ENCODE measurements at places on chromosomes 3 and 15. TPM values are rescaled to one million over a fixed set of nuclear protein-coding genes. Genes with fewer than 3 reads are reported as not detected.

Gene LRRIQ4
- total RNA-seq, result not detected

Gene CADPS
- total RNA-seq, result not detected

Gene GHSR
- total RNA-seq, result not detected

Gene CEP19
- 0.81 TPM for total RNA-seq

Gene SHC4
- 1.3 TPM for total RNA-seq

Gene HDGFL3
- total RNA-seq, result 12.4 TPM

Gene ZPLD1
- total RNA-seq, result 1.1 TPM

Gene SPINK8
- total RNA-seq, result not detected

Gene TXNRD3
- 11.5 TPM for total RNA-seq

All from mesangial cell (primary cell).